ENCODE measurements at places on chromosomes 7 and 10.

DNA sequence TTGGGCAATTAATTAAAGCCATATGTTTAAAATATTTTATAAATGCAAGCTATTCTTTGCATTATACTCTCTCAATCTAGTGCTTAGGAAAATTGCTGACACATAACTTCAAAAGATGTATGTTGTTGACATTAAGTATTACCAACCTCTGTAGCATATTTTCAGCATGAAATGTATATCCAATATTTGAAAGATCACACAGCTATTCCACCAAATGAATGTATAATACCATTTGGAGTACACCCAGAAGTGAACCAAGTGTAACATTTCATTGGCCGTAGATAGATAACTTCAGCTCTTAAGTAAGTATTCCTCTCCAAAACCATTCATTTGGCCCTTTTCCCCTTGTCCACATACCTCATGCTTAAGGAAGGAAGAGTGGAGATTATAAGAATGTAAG is 104.6 kb downstream of the HECTD2 start:
- DNase-seq: no peak

- DNase-seq: no peak
These were observed 54.4 kb downstream of the ZRANB1 start for GRCh38 chr10:124996127-124996853.

DNA sequence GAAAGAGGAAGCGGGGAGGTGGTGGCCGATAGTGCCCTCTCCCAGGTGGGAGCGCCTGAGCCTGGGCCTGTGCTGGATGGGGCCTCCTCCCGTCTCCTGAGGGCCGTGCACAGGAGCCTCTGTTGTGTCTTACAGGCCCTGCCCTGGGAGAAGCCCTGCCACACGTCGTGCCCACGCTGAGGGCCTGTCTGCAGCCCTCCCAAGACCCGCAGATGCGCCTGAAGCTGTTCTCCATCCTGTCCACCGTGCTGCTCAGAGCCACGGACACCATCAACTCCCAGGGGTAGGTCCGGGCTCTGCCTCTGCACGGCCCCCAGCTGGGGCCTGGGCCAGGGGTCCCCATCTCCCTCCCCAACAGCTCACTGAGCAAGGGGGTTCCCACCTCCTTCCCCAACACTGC is 43.3 kb upstream of the PRKAR1B start:
- DNase-seq: no peak

DNA sequence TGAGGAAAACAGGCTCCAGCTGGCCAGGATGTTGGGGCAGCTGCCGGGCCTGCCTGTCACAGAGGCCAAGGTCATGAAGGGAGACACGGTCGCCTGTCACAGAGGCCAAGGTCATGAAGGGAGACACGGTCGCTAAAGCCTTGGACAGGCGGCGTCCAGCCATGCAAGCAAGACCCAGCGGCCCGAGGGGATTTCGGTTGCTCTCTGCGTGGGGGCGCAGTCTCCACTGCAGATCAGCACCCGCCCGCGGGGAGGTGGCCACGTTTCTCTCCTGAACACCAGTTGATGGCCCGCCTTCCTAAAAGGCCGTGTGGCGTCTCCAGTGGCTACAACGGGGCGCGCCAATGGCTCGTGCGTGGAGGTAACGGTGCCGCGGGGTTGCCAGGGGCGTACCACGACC is 67.0 kb upstream of the PCGF5 start:
- no peak for DNase-seq

GRCh38 chr10:1608851-1609647 is 128.3 kb downstream of the ADARB2 start:
- no peak for DNase-seq

DNA sequence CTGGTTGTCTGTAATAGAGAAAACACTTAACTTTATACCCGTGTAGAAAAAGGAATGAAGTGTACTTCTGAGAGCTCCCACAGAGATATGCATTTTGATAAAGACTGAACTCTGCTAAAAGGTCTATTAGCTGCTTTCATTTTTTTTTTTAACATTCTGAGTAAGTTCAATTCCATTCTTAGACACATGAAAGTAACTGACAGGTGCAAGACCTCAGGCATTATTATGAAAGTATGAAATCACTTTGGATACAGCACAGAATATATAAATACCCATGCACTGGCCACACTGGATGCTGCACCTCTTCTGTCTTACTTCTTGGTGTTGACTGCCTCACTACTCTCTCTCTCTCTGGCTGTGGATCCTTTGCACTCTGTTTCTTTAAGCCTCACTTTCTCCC is 46.2 kb downstream of the VWDE start:
- no peak for DNase-seq

- no peak for DNase-seq
These were observed 221.7 kb downstream of the ZWINT start for GRCh38 chr10:56139405-56139804.

GRCh38 chr7:11570922-11571550 is 261.0 kb downstream of the THSD7A start:
- DNase-seq: no peak

- DNase-seq: no peak
These were observed 52.9 kb downstream of the CYP26A1 start for GRCh38 chr10:93126483-93127052.

- no peak for DNase-seq
These were observed 180.5 kb upstream of the AOAH start for GRCh38 chr7:36904802-36905201.

- DNase-seq: no peak
These were observed 64.0 kb downstream of the LRRC4 start for GRCh38 chr7:127967281-127967680.

DNA sequence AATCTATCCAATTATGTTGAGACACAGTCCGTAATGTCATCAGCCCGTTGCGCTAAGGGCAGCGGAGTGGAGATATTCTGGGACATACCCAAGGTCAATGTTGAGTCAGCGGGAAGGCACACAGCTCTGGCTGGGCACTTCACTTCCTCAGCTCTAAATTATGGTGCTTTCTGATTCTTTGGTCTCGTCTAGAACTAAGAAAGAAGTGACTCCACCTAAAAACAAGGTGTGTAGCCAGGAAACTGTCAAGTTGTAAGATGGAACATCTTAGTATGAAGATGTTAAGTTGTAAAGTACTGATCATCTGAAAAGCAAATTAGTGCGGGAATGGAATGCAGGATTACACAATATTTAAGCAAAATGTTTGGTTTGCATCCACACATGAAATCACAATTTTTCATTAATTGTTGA is 43.1 kb downstream of the BAIAP2L1 start:
- no peak for DNase-seq

DNA sequence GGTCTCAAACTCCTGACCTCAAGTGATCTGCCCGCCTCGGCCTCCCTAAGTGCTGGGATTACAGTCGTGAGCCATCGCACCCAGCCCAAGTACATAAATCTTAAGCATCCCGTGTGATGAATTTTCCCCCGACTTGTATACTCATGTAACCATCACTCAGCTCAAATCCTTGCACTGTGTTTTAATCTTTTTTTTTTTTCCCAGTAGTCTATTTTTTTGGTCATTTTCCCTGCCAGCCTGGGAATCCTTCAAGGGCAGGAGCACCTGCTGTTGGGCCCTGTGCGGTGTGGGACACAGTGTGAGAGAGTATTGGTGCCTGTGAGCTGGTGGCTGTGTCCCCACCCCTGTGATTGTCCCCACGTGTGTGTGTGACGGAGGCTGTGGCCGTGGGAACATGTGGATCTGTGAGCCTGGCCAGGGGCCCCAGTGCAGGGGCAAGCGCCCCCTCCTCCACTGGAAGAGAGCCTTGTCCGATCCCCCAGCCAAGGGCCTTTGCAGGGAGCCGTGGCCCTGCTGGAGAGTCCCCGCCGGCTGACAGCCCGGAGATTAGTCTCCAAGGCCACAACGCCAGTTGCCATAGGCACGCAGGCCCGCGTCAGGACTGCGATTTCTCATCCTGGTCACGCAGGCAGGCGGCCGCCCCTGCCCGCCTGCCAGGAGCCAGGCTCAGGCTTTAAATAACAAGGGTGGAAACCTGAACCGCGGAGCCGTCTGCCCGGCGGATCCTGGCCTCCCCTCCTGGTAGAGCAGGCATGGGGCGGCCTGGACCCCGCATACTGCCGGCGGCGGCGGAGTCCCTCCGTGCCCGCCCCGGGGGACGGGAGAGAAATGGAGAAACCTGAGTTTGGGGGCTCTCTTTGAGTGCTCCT is 26.5 kb downstream of the GTF2IRD1 start:
- DNase-seq: no peak

DNA sequence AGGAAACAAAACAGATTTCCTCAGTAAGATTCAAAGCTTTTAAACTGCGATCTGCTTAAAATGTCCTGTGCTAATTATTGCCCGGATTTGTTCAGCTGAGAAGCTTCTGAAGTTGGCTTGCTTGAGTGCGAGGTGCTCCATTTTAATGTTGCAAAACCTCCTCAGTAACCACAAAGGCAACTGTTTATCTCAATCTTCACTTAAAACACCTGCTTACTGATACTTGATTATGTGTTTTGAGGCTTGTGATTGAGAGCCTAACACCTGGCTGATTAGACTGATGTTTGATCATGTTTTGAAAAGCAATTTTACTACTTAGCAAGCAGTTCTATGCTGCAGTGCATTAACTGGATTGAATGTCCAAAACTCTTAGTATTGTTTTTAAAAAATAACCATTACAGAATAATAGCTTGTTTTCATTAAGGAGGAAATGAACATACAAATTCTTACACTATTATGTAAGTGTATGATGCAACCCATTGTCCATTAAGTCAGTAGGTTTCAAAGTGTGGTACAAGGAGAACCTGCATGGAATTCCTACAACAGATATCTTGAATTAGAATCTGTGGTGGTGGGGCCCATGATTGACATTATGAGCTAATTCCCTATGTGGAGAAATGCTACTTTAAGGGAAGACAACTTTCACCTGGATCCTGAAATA is 96.9 kb upstream of the FAM180A start:
- no peak for DNase-seq

DNA sequence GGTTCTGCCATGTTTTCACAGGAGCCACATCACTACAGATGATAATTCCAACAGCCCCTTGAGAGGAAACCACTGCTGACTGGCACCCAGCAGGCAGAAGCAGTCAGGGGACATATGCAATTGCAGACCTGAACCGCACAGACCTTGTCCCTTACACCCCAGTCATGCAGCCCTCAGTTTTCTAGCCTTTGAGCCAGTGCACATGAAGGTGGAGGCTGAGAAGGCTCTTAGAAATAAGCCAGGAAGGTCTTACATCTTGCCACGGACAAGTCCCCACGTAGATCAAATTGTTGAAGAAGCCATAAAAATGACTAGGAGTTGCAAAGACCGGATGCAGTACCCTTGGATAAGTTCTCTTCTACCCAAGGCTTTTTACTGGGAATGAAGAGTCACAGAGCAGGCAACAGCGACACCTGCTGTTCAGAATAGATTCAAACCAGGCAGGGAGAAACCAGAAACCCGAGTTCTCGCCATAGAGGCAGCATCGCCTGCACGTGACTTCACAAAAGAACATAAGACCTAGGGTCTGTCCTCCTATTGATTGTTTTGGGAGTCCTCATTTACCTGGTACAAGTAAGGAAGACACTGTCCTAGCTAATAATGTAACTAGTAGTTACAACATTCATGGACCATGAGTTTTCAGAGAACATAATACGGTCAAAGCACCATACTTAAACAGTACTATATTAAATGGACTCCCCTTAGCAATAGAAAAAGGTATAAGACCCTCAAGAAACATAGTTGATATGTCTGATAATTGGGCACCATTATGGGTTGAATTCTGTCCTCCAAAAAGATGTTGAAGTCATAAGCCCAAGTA is 11.1 kb downstream of the STEAP1B start:
- peak; percentile 22 for DNase-seq

DNA sequence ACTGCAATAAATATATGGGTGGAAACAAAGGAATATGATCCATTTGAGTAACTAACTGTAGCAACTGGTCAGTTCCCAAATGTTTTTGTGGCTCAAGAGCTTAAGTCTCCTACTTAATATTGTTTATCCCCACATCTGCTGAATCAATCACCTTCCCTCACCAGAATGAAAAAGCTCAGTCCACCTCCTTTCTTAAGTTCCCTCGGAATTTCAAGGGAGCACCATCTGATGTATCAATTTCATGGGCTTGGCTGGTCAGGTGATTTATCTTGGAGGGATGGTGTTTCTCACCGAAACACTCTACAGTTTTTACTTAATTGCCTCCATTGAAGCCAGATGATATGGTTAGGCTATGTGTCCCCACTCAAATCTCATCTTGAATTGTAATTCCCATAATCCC is 176.6 kb downstream of the SEMA3E start:
- no peak for DNase-seq

DNA sequence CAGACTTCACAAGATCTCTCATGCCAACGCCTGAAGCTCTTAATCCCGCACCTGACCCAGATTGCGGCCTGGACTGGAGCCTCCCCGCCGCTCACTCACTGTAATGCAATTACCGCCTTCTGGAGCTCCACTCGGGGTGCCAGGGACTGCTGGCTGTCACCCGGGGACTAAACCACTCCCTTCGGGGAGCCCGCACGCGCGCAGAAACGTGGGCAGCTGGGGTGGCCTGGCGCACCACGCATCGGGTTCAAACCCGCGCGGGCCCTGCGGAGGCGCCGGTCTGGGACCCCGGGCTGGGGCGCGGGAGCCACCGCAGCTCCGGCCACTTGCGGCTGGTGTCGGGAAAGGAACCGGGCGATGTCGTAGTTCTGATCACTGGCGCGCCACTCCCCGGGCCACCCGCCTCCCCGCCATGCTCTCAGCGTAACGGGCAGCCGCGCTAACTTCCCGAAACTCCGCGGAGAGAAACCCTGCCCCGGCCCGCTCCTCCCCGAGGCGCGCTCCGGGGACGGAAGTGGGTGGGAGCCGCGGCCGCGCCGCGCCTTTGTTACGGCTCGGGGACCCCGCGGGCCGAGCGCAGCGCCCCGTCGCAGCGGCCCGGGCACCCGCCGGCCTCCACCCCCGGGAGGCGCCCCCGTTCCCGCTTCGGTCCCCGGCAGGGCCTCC is 100.3 kb upstream of the SVIL start:
- DNase-seq: no peak

DNA sequence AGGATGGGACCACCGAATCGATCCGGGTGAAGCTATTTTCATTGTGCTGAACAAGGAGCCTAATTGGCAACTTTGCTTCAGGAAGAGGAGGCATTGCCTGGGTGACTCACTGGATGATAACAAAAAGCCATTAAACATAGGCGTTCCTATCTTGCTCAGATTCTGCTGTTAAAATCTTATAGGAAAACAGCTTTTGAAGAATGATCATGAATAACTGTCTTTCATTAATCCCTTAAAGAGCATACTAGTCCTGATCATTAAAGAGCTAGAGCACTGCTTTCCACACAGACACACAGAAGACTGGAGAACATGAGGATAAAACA is 174.2 kb upstream of the IMMP2L start:
- DNase-seq: no peak

- DNase-seq: no peak
These were observed 174.1 kb downstream of the SKAP2 start for GRCh38 chr7:26690135-26690805.

GRCh38 chr10:24035761-24036160 is 173.2 kb upstream of the KIAA1217 start:
- no peak for DNase-seq

GRCh38 chr7:81886211-81886764 is 116.4 kb upstream of the HGF start:
- no peak for DNase-seq

GRCh38 chr10:48564466-48565160 is 40.3 kb downstream of the ARHGAP22 start:
- DNase-seq: no peak

GRCh38 chr10:71964743-71965515 is 734 bp downstream of the CHST3 start:
- no peak for DNase-seq

Measured in stimulated activated CD8-positive, alpha-beta memory T cell treated with anti-CD3 and anti-CD28 coated beads, Interleukin-4, amount 100 ng/mL, for 1 hour (primary cell).